Inflammatory macrophage treated with lipopolysaccharide for 4 hours (primary cell): ENCODE measurements at places on chromosomes 6 and 20.

- no peak for DNase-seq
Measured at GRCh38 chr6:159045801-159046200, 1.0 kb upstream of the TAGAP start.

DNA sequence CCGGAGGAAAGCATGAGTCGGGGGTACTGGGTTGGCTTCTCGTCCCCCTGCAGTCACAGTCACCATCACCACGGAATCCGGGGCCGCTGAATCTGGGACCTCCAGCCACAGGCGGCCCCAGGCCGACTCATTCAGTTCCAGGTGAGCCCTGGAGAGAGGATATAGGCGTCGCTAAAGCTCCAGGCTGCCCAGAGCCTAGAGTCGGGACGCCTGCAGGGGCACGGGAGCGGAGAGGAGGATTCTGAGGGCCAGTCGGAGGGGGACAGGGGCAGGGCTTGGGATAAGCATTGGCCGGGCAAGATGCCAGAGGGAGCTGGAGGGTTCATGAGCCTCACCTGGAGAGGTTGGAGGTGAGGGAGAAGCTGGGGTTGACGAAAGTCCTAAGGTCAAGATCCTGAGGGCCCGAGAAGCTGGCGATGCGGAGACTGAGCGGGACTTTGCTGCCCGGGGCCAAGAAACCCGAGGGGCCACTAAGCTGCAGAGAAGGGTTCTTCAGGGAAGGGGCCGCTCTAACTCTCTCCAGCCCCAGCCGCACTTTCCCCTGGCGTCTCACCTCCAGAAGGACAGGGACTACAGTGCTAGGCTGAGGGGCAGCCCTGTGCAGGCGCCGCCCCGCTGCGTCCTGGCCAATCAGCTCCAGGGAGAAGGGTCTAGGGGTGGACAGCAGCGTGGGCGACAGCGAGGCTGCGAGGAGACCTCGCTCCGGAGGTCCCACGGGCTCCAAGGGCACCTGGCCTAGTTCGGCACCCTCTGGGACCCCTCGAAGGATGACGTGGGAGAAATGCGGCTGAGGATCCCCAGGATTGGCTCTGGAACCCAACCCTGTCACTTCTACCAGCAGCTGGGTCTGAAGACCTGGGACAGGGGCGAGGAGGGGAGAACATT lies 3.7 kb downstream of the SAPCD1 start:
- DNase-seq, result no peak

DNA sequence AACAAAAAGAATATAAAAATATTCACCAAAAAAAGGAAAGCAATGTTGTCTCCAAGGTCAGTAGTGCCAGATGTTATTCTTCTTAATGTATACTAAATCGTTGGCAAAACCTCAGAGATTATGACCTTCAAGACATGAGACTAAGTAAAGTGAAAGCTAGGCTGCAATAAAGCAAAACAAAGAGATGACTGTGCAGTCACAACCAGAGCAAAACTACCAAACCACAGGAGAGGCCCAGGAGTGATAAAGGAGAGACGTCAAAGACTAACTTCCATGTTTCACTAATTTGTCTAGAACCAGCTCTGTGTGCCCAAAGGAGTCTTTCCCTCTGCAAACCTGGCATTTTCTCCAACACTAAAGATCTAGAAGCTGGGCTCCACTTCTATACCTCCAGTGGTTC lies 155.9 kb upstream of the POU3F2 start:
- DNase-seq, result no peak

GRCh38 chr6:45998524-45998923 lies 17.1 kb downstream of the CLIC5 start:
- no peak for DNase-seq

GRCh38 chr6:163405412-163406309 lies 8.9 kb upstream of the QKI start:
- peak; percentile 77 for DNase-seq

DNA sequence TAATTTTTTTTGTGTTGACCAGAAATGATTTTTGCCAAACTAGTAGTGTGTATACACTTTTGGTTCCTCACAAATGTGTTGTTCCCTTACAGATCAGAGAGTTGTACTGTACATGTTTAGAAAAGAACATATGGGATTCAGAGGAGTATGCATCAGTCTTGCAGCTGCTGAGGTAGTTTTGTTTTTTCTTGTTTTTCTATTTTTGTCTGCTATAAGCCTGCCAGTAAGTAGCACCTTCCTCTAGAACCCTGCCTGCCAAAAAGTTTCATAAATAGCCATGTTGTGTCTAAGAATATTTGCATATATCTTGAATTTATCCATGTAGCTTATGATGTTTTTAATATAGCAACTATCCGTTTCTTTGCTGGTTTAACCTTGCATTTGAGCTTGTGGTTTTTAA lies 46.4 kb downstream of the ORC3 start:
- DNase-seq, result no peak

DNA sequence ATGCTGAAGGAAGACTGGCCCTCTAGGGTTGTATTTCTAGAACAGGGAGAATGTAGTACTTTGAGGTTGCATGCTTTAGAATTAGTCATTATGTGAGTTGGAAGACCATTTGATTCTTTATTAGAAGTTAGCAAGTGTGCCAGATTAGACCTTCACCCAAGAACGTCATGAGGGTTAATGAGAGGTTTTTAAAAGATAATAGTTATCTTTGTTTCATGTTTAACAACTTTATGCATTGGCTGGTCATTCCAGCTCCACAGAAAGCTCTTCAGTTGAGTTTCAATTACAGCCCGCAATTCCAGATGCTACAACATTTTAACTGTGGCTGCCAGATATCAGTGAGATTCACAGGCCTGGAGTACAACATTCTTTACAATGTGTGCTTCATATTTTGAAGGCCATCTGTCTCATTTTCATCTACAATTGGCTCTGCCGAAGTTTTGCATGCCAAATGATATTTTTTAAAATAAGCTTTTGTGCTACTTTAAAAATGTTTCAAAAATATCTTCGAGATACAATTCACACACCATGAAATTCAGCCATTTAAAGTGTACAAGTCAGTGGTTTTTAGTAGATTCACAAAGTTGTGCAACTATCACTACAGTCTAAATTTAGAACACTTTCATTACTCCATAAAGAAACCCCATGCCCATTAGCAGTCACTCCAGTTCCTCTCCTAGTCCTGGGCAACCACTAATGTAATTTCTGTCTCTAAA lies 61.1 kb upstream of the FBXO30 start:
- peak; percentile 71 for DNase-seq

DNA sequence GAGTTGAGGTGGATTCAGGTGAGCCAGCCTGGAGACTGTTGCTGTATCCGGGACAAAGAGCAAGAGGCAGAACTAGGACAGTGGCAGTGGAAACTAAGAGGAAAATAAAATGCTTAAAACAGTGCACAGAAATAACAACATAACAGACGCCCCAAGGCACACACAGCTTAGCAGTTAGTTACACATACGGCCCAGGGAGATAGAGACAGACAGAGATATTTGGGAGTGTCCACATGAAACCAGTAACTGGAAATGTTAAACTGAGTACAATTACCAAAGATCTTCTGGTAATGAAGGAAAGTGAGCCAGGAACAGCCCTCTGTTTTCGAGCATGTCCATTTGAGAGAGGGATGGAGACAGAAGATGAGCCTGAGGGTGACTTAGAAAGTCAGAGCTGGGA lies 237.5 kb upstream of the QKI start:
- no peak for DNase-seq

DNA sequence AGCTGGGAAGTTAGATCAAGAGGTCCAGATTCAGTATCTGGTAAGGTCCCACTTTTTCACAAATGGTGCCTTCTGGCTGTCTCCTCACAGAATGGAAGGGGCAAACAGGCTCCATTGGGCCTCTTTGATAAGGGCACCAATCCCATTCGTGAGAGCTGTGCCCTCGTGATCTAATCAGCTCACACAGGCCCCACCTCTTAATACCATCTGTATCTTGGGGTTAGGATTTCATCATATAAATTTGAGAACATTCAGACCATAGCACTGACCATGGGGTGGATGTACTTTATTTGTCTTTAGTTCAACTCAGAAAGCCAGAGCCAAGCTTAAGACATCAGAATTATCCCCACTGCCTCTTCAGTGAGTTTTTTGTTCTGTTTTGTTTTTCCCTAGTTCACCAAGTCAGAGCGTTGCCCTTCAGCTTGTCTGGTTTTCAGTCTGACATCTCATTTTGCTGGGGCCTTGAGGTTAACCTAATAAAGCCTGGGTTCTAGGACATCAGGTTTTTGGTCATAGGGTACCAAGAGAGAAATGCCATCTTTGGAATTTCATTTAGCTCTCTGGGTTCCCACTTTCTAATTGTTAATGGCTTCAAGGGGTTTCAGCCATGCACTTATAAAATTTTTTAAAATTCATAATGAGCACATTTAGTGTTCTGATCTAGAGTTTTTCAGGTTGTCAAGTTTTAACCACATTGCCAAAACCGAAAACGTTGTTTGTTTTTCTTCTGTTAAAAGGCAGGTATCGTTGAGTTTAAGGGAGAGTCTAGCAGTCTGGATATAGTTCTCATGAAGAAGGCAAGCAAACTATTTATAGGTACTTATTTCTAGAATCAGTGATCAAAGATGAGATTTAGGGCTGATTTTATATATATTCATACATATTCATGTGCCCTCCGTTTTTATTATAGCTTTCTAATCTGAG lies 19.0 kb downstream of the SENP6 start:
- no peak for DNase-seq

- no peak for DNase-seq
Measured at GRCh38 chr6:56250266-56250665, 2.9 kb upstream of the COL21A1 start.

DNA sequence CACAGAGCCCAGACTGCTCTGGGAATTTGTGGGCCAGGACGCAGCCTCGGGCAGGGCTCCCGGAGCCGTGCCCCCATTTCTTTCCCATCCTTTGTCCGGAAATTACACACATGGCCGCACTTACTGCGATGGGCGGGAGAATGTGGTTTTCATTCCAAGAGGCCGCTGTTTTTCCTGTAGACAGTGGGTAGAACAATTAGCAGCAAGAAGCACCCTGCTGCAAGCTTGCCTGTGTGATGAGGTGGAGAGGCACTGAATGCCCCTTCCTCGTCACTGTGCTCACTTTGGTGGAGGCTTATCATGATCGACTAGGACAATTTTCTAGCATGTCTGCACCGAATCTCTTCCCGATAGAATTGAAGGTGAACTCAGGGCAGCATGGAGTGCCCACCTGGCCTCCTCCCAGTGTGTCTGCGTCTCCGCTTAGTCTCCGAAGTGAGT lies 102.8 kb downstream of the DACT2 start:
- DNase-seq, result no peak

GRCh38 chr6:170038251-170038650 lies 252.6 kb downstream of the DLL1 start:
- DNase-seq, result no peak

DNA sequence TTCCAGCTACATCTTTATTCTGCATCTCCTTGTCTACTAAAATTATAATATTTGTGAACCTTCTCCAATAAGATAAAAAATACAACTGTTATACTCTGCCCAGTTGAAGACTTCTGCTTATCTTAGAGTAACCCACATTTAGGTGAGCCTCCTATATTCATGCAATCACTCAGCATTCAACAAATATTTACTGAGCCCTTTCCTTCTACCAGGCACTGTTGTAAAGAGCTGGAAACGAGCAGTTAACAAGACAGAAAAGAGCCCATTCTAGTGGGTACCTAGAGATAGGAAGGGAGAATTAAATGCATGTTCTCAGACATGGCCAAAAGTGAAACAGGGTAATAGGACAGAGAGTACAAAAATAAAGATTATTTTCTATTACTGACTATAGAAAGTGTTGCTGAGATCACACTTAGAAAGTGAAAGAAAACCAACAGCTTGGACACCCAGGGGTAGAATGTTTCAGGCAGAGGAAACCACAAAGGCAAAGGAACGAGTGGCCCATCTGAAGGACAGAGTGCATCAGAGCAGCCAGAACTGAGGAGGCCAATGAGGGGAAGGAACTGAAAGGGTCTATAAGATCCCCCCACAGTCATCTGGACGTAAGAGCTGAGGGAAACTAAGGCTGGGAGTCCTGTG lies 50.8 kb upstream of the SMLR1 start:
- peak; percentile 33 for DNase-seq

DNA sequence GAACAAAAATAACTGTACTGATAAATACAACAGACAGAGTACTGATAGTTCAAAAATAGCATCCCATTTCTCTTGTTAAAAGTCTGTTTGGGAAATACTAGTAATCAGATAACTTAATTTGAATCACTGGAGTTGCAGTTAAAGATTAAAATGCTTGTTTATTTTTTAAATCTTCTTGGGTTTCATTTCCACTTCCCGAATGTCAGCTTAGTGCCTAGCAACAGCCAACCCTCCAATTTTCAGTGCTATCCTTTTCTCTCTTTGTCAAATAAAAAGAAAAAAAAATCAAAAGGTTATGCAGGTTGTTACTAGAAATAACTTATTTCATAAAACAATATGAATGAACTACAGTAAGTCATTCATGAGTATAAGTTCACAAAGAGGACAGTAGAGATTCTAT lies 257.7 kb upstream of the STXBP5 start:
- no peak for DNase-seq

DNA sequence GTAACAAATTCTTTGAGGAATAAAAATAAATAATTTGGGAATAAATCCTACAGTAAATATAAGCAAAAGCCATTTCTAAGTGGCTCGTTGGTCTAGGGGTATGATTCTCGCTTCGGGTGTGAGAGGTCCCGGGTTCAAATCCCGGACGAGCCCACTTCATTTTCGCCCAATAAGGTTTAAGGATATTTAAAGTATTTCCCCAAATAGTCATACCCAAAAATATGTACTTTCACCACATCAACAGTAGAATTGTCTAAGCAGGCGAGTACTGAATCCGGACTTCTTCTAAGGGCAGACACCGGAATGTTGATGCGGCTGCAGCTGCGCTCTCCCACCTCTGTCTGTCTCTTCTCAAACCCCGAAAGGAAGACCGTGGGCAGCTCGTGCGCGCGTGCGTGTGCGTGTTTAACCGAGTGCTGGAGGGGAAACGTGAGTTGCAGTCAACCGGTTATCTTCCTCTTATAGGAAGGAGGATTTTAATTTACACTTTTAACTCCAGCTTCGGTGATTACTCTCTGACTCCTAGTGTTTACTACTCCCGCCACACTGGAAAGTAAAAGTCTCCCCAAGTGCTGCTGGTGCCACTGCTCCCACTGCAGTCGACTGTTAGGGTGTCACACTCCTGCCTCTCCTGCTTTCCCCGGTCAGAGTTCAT lies 155.7 kb upstream of the PRSS16 start:
- peak; percentile 16 for DNase-seq

DNA sequence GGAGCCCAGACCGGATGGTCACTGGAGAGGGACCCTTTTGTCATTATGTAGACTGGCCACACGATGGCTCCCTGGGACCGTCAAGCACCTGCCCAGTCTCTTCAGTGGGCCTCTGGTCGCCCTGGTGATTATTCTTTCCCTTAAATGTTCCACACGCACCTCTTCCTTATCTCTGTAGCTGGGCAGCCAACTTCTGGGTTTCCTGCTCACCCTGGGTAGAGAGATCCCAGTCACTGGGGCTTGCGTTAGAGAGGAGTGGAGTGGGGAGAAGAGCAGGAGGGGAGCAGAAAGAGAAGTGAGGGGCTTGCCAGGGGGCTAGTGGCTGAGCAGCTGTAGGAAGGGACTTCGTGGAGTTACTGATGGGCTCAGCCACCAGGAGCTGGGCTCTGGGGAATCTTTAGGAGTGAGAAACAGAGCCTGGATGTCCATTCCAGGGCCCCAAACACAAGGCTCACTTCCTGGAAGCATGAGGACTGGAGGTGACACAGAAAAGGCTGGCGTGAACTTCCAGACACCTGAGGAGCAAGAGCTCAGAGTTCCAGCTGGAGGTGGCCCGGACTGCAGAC lies 150.1 kb downstream of the DHX35 start:
- DNase-seq, result peak; percentile 5

GRCh38 chr20:47730744-47731143 lies 54.5 kb downstream of the SULF2 start:
- DNase-seq, result no peak
